ENCODE measurements at places on chromosomes 6 and 20.

DNA sequence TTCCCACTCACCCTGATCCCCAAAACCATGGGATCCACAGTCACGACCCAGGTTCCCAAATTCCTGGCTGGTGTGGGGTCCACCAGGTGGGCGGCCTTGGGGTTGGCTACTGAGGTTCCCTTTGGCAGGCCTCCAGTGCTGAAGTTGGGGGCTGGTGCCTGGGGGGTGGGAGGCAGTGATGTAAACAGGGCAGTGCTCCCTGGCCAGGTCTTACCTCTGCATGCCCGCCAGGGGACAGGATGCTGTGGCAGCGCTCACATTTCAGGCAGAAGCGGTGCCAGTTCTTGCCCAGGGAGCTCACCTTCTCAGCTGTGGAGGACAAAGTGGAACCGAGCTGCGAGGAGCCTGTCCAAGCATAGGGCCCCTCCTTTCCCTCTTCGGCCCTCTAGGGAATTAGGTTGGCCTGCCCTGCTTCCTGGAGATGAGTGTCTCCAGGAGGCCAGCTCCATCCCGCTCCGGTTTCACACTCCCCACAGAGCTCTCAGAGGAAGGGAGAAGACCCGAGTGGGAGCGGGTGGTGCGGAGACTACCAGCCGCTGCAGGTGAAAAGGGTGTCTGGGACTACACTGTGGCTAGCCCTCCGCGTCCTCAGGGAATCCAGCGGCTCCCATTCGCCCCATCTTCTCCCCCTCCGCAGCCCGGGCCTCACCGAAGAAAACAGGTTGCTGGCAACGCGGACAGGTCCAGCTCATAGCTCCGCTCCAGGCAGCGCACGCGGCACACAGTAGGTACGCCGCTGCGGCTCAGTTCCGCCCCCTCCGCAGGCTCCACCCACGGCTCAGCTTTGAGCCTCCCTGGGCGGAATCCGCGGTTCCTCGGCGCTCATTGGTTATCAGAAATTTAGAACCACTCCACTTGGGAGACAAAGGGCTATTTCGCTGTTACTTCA is at the start of gene CRIP3:
Gene CRIP3, minus strand, starts transcription at position 726 of the 889 bp plus-strand sequence. Its CDS starts 34 bp downstream, at position 692.
- peak; percentile 88 for ATAC-seq

DNA sequence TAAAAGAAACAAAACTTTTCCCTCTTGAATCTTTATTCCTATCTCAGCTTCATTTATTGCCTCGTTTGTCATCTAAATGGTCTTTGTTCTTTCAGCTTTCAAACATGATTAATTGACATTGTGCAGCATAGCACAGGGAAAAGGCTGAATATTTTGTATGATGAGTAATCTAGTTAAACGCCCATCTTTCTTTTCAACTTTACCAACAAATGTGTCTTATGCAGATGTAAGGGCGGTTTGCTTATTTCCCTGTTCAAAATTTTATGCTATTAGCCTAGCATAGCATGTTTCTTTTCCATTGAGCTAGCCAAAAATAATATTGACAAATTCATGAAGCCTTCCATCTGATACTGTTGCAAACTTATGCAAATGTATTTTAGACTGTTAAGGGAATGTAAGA is 176.4 kb upstream of the AKAP12 start:
- no peak for ATAC-seq

GRCh38 chr6:130765181-130765727 is 62.0 kb upstream of the SMLR1 start:
- ATAC-seq: no peak

DNA sequence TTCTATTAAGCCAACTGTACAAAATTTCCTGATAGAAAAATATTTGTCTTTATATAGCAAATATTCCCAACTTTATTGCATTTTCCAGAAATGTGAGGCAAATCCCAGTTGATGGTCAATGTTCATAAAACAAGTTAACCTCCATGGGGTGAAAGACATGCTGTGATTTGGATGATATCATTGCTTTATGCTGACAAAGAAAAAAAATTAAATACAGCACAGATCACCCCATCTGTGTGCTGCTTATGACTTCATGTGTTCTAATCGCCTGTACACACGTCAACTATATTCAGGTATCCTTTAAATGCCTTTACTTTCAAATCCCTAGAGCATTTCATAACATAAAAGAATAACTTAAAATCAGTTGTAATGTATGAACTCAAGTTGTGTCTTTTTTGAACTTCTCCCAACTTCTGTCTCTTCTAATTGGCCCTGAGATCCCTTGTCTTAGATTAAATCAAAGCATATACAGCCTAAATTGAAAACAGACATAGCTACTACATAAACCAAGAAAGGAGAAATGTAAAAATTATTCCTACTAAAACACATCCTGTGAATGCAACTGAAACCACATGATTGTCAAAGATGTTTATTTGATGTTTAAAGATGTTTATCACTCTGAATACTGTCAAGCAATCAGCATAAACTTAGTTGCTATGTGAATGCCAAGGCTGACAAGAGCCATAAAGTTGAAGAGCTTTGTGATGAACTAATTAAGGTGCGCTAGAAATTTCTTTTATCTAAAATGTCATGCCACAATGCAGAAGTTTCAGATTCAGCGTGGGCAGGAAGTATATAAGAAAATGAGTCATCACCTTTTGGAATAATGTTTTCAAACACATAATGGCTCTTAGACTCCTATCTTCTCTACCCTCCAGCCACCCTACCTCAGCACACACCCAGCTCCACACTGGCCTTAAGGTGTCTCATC is 68.7 kb downstream of the FILIP1 start:
- ATAC-seq: no peak

DNA sequence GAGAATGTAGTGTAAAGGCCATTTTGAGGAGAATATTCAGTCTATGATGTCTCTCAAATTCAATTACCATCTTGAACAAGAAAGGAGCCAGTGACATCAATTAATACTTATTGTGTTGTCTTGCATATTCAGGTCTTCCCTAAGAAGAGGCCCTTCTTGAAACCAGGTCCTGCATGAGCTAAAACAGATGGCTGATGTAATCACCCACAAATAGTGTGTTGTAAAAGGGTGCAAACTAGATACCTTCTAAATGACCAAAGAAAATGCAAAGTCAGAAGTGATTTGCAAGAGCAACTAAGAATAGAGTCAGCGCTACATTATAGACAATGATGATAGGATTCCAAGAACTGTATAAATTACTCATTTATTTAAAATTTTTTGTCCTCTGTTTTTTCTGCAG is 97.0 kb downstream of the BTBD3 start:
- no peak for ATAC-seq

GRCh38 chr6:11876934-11877433 is 98.4 kb upstream of the ADTRP start:
- ATAC-seq: no peak

- ATAC-seq: no peak
Observed at GRCh38 chr20:34301587-34302311, 1.4 kb downstream of the AHCY start.

DNA sequence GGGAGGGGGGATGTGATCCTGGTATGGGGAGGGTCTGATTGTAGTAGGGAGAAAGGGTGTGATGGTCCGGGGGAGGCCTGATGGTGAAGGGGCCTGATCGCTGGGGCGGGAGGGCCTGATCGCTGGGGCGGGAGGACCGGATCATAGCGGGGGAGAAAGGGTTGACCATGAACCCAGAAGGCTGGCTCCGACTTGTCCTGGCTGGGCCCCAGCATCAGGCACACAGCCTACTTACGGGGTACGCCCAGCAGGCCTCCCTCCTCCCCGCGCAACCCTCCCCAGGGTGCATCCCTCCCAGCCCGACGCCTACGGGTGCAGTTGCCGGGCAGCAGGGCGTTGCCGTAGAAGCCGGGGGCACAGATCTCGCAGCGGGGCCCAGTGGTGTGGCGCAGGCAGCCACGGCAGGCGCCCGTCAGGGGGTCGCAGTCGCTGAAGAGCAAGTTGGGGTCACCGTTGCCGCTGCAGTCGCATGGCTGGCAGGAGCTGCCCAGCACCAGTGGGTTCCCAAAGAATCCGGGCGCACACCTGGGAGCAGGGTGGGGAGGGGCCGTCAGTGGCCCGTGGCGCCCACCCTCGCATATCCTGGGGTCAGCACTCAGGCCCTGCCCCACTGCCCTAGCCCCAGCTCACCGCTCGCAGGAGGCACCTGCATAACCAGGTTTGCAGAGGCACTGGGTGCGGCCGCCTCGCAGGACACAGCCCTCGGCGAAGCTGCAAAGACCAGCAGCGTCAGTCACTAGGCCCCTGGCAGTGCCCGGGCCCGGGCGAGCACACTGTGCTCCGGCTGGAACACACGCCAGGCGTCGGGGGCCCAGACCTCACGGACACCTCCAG is 20.6 kb downstream of the ADRM1 start:
- ATAC-seq: no peak

DNA sequence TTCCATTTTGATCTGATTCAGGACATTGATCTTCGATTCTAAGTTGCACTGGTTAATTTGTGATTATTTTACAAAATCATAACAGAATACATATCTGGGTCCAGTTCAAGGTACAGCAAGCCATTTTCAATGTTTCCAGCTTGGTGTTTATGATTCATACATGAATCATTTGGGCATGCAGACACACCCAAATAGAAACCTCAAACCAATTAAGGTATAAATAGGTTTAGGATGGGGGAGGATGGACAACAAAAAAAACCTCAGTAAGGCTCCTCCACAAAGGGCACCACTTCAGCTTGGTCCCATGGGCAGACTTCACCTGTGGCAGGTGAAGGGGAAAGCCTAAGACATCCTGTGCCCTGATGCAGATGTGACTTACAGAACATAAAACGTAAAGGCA is 192.7 kb downstream of the KHDC1L start:
- ATAC-seq: no peak

DNA sequence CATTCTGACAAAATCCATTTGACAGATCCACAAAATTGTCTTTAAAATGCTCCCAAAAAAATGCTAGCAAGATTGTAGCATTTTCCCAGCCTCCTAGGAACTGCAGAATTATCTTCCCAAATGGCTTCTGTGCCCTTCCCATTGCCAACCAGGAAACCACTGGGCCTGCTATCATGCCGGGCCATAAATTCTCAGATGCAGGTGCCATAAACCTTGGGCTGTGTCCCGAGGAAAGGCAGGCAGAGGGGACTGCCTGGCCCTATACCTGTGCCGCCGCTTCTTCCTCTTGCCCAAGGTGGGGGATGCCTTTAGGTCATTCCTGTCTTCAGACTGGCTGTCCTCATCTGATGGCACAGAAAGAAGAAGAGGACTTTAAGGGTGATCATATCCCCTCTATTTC is 2.8 kb downstream of the VSX1 start:
- ATAC-seq: no peak

DNA sequence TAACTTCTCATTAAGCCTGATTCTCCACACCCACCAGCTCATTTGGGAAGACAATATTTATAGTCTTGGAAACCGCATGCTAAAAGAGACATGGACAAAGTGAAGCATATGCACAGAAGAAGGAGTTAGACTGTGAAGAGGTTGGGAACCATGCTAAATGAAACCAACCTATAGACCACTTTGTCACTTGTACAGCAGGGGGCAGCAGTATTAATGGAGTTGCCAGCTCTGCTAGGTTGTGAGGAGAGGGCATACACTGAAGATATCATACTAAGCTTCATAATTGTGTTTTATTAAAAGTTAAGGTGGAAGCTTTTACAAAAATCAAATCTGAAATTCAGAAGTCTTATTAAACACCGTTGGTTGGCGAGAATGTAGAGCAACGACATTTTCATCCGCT is 38.3 kb upstream of the HMGCLL1 start:
- ATAC-seq: no peak

- ATAC-seq: no peak
Observed at GRCh38 chr6:75497994-75498393, 4.4 kb upstream of the FILIP1 start.

GRCh38 chr20:24721891-24722568 is 227.0 kb upstream of the CST7 start:
- no peak for ATAC-seq

DNA sequence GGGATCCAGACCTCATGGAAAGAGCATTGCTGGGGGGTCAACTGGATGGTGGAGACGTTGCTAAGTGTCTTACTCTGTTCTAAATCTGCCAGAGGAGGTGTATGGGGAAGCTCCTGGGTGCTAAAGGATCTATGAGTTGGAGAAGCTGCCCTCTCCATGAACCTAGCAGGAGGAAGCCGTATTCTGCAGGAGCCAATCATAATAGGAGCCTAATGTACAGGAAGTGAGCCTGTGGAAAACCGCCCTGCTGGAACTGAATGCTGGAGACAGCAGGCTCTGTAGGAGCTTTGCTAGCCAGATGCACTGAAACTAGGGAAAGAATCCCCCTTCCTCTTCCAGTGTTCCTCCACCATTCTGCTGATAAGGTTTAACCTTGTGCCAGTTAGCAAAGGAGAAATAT is 10.9 kb downstream of the CASP8AP2 start:
- no peak for ATAC-seq

GRCh38 chr6:45074439-45074838 is 253.7 kb upstream of the RUNX2 start:
- no peak for ATAC-seq

DNA sequence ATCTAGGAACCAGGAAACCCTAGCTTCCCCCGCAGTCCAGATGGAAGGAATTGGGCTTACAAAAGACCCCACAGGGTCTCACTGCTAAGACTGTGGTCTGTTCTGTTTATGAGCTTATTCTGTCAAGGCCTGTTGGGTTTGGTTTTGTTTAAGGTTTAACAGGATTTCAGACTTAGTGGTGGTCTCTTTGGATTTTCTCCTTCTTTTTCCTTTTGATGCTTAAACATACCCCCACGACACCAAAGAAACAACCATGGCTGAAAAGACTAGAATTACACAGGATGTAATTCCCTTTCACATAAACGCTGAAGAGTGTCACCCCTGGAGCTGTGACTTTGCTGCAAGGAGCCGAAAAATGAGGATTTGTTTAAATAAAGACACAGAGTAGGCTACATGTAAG is 408.6 kb downstream of the PREX1 start:
- no peak for ATAC-seq

- no peak for ATAC-seq
Observed at GRCh38 chr20:62202676-62203377, 17.3 kb downstream of the HRH3 start.

GRCh38 chr6:149235130-149235561 is 82.4 kb upstream of the TAB2 start:
- no peak for ATAC-seq

GRCh38 chr20:61562897-61563504 is 310.9 kb downstream of the CDH4 start:
- ATAC-seq: no peak

- peak; percentile 19 for ATAC-seq
Observed at GRCh38 chr20:32437391-32438074, 79.4 kb downstream of the ASXL1 start.

- ATAC-seq: no peak
Observed at GRCh38 chr6:84350397-84350796, 123.0 kb upstream of the CEP162 start.

DNA sequence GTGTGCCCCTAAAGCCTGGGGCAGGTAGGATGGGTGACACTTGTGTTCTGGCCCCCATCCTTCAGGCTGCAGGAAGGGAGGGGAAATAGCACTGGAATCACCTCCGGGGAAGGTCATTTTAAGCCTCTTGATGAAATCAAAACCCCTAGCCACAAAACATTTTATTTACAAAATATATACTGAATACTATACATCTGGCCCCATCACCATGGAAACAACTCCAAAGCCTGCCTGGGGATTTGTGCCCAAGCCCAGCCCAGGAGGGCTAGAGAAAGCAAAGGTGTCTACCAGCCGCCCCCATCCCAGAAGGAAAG is 2.6 kb downstream of the SMIM29 start:
- no peak for ATAC-seq

All from activated CD4-positive, CD25-positive, alpha-beta regulatory T cell treated with anti-CD3 and anti-CD28 coated beads, Interleukin-2, amount 50 U/mL, for 24 hours (primary cell).